ENCODE measurements at places on chromosomes 4 and X.

- no peak for DNase-seq
These were observed 785.0 kb downstream of the GLUD2 start for GRCh38 chrX:121832446-121832845.

GRCh38 chr4:172515266-172515879 lies 653.2 kb upstream of the GALNT7 start:
- DNase-seq, result no peak

GRCh38 chrX:1334854-1335253 lies 1.7 kb upstream of the IL3RA start:
- no peak for DNase-seq

- no peak for DNase-seq
These were observed 3.0 kb downstream of the IL21 start for GRCh38 chr4:122617597-122618593.

DNA sequence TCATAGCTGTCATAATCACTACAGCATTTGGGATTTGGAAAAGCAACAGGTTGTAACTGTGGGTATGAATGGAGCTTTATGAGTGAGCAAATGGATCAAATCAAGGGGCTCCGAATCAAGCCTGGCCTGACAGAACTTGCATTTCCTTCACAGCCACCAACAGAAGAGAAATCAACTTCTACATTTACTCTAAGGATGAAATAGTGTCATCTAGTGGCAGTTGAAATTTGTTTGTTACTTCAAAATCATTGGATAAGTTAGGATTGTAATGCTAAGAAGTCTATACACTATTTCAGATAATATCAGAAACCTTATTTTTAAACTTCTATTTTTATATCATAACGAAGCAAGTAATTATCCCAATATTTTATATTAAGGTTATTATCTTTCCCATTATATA lies 10.7 kb upstream of the WDR17 start:
- DNase-seq, result no peak

GRCh38 chr4:26238778-26239679 lies 81.8 kb upstream of the RBPJ start:
- DNase-seq, result no peak

- no peak for DNase-seq
These were observed 70.8 kb downstream of the LUZP4 start for GRCh38 chrX:115360220-115360781.

GRCh38 chr4:37667197-37668100 lies 18.7 kb downstream of the RELL1 start:
- DNase-seq, result peak; percentile 14

GRCh38 chrX:152813206-152813605 lies 17.4 kb downstream of the CETN2 start:
- DNase-seq, result no peak

GRCh38 chr4:154807042-154807630 lies 26.1 kb downstream of the RBM46 start:
- peak; percentile 22 for DNase-seq

- peak; percentile 17 for DNase-seq
These were observed 15.3 kb downstream of the CTAG1B start for GRCh38 chrX:154603438-154604430.

GRCh38 chr4:139642364-139642763 lies 23.3 kb upstream of the MGST2 start:
- no peak for DNase-seq

DNA sequence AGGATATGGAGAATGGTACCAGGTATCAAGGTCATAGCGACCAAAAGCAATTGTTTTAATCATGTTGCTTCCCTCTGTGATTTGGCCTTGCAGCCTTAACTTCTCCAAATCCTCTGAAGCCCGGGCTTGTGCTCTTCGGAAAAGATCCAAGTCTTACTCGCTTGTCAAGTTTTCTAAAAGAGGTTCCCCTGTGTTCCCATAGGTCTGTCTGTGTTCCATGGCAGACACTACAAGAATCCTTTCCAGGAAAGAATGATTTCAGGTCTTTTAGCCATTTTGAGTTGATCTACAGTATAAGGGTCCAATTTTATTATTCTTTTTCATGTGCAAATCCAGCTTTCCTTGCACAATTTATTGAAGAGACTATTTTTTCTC lies 710.6 kb upstream of the DIAPH2 start:
- DNase-seq, result no peak

DNA sequence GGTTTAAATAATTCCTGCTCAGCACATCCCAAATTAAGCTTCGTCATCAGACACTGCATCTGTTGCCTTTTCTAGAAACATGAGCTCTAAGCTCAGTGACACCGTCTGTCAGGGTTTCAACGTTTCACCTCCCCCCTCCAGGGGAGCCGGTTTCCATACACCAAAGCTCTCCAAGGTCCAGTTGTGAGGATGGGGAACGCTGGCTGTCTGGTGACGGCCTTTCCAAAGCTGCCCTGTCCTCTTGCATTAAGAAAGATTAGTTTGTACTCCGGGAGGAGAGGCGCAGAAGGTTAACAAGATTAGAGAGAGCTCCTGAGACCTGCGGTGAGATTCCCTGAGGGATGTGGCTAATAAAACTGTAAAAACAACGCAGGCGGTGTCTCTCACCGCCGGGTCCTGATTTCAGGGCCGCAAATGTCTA lies 43.2 kb downstream of the ASMT start:
- no peak for DNase-seq

GRCh38 chr4:76729980-76730379 lies 168.0 kb downstream of the SOWAHB start:
- DNase-seq, result no peak

GRCh38 chr4:187491286-187491685 lies 504.3 kb upstream of the ZFP42 start:
- DNase-seq, result no peak
